Activated CD4-positive, alpha-beta T cell treated with anti-CD3 and anti-CD28 coated beads, Interleukin-2, amount 10 ng/mL, durations not matched to agents 24 days and 14 days (primary cell): ENCODE measurements at places on chromosomes 5 and 9.

GRCh38 chr9:33778700-33779351 lies 16.5 kb upstream of the PRSS3 start:
- peak; percentile 86 for DNase-seq

DNA sequence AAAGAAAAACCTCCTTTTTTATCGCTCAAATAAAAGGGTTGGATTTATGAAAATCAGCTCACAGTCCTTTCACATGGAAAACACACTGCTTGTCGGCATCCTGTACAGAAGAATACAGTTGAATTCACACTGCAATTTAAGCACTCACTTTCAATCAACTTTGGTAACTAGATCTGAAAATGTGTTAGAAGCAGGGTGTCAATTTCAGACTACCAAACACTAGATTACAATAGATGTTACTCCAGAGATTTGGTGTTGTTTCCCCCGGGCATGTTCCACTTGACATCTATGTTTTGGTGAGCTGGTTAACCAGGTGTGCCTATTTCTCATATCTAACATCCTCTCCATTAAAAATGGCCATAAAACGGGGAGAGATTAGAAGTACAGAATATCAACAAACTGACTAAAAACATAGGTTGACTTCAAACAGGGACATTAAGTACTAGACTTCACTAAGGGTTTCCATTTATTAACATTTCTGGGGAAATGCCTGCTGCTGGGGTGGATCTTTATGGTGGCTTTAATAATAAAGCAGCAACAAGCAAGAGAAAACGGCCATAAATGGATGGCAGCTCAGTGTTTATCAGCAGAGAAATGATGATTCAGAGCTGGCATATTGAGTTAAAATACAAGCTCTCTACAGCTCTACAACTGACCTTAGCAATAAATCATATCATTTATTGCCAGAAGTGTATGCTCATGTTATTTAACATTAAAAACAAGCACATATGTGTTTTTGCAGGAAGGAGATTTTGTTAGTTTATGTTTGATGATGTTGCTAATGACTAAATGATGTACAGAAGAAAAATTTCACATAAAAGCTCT lies 158.8 kb downstream of the SLF1 start:
- DNase-seq, result no peak

GRCh38 chr5:174011441-174011840 lies 22.5 kb downstream of the C5orf47 start:
- no peak for DNase-seq

DNA sequence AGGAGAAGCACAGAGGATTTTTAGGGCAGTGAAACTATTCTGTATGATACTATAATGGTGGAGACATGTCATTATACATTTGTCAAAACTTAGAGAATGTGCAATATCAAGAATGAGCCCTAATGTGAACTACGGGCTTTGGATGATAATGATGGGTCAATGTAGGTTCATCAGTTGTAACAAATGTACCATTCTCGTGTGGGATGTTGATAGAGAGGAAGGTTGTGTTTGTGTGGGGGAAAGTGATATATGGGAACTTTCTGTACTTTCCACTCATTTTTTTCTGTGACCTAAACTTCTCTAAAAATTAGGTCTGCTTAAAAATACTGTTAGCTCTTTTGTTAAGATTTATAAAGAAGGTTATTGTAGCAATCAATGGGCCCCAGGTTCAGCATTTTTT lies 138.9 kb downstream of the SPATA31D1 start:
- DNase-seq, result no peak

DNA sequence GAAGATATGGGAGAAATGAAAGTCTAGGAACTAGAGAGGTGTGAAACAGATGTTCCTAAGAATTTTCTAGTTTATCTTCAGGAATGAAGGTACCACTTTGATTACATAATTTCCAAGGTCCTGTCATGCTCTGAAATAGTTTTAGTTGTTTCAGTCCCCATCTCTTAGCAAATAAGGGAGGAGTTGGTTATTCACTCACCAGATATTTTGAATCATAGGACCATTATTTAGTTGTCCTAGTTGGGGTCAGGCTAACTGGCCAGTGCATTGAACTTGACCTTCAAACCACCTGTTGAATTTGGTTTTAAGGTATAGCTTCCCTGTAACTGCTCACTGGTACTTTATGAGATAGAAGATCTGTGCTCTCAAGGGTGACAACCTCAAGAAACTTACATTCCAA lies 53.9 kb upstream of the TNFAIP8 start:
- DNase-seq, result no peak

- no peak for DNase-seq
Measured at GRCh38 chr9:35448496-35448895, 41.4 kb upstream of the RUSC2 start.

DNA sequence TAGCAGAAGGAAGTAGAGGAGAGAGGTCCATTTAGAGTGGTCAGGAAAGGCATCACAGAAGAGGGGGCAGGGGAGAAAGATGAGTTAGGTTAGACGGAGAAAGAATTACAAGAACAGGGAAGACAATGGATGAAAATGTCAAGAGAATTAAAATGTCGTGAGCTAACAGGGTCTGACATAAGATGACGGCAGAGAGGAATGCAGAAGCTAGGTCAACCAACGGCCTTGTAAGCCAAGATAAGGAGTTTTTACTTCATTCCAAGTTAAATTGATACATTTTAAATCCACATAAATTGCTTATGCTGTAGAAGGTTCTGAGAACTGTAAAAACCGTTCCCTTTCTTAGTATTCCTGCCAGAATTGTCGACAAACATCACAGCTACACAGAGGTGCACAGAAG lies 896.9 kb upstream of the DMAC1 start:
- no peak for DNase-seq

DNA sequence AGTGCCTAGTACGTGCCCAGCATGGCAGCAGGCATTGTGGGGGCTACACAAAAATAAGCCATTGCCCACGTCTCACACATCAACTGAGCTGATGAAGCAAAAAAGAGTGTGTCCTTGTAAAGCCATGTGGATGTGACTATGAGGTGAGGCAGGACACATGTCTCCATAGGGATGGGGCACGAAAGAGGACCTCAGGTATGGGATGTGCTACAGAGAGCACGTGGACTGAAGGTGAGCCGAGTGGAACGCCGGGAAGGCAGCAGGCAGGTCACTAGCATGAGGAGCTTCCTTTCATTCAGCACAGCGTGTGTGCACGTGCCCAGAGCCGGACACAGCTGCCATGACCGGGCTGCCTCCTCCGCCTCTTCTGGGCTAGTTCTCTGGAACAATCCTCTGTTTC lies 429.8 kb downstream of the SPOCK1 start:
- DNase-seq, result no peak

GRCh38 chr9:99326917-99327189 lies 104.8 kb downstream of the SEC61B start:
- DNase-seq, result no peak

DNA sequence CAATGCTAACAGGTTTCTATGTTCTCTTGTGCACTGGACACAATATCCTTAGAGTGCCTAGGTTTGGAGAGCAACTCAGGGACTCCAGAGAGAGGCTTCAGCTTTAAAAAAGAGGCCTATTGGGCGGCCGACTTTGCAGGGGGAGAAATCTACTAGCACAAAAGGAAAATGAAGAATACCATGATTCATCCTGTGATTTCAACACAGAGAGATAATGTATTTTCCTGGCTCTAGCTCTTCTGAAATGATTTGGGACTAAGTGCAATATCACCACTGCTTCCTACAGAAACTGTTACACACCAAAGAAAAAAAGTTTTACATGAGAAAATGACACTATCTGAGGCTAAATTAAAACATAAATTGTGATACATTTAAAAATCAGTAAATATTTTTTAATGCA lies 146.1 kb upstream of the TSLP start:
- no peak for DNase-seq

- no peak for DNase-seq
Measured at GRCh38 chr9:13228431-13228830, 51.1 kb downstream of the MPDZ start.

- DNase-seq, result no peak
Measured at GRCh38 chr9:94645901-94646300, 6.6 kb upstream of the FBP1 start.

DNA sequence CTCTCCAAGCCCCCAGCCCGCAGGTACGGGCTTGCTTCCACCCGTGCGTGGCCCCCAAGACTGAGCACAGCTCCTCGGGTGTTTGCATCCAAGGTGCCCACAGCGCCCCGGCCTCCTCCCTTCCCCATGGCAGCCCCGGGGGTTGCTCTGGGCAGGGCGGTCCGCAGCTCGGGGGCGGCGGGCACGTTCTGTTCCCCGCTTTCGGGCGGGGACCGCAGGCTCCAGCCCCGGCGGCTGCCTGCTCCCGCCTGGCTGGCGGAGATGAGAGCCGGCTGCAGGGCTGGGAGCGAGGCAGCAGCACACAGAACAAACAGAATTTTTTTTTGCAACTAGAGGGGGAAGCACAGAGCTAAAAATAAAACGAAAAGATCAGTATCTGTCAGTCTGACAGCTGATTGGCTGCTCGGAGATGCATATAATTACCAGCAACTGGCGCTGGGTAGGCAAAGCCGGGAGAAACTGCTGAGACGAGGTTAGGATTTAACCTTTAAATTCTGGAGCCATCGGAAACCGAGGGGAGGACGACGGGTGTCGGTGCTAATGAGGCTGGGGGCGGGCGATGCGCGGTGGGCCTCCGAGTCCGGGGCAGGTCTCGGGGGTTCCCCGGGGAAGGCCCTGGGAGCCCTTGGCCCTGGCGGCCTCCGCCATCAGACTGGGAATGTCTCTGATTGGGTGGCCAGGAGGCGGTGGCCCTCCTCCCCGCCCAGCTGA lies 142.7 kb upstream of the IER5L start:
- peak; percentile 87 for DNase-seq

DNA sequence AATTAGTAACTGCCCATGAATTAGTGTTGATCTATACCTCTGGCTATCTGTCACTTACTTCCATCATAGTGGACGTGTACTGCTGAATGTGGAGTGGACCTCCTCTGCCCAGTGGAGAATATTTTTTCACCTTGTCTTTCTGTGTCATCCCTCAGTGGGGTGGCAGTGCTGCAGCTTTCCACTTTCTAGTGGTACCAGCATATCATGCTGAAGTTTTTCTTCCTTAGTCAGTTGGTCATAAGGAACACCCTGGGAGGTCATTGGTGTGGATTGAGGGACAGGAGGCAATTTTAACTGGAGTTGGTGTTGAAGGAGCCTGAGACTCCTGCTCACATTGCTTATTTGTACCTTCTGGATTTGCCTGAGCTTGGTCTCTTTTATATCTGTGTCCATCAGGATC lies 151.7 kb upstream of the ANKH start:
- no peak for DNase-seq

DNA sequence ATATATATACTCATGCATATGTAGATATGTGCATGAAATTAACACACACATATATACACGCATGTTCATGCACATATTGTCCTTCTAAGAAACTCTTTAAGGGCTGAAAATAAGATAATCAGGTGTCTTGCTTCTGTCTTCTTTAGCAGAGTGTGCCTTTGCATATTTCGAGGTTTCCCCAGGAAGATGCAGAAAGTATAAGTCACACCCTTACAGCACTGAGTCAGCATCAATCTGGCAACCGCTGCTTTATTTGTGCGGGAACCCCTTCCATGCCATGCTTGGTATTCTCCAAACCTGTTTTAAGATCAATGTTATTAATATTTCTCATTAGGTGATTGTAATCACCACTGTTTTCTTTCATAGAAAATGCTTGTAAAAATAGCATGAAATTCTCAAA lies 557.9 kb downstream of the CAAP1 start:
- no peak for DNase-seq

DNA sequence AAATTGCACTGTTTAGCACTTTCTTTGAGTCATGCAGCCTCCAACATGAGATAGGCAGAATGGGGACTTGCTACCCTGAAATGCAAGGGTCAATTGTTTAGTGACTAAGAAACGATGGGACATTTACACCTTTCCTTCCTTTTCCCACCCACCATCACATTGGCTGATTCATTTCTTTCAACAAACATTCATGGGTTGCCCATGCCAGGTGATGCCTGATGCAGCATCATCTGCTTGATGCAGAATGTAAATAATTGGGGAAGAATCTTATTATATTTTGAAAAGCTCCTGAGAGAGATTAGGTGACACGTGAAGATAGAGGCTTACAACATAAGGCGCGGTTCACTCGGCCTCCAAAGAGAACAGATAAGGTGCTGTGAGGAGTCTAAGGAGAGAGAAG lies 4.5 kb upstream of the TRMT10B start:
- DNase-seq, result no peak

DNA sequence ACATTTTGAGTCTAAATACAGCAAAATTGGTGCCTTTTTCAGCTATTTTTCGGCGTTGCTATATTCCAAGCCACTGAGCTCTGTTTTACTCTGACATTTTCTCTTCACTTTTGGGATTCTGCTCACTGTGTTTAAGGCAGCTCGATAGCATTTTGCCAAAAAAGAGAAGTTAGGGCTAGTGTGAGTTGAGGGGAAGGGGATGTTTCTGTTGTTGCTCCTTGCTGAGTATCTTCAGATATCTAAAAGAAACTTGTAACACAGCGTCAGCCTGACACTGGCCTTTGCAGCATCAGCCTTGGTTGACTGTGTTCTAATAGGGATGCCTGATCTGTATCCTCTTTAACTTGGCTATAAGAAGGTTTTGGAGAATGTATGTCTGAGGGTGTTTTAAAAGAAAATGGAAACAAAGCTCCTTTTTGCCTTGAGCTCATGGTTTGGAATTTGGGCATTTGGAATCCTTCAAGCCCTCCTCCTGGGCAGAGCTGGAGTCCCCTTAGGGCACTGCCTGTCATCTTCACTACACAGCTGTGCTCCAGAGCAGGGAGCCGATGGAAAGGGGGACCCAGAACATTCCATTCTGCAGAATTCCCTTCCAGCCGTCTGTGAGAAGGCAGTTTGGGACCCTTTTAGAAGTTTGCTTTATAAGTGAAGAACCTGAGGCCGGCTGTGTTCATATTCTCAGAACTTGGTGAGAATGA lies 63.0 kb downstream of the EXOSC2 start:
- no peak for DNase-seq

- DNase-seq, result no peak
Measured at GRCh38 chr9:96236854-96237550, 65.0 kb downstream of the HSD17B3 start.

- no peak for DNase-seq
Measured at GRCh38 chr5:37576552-37576951, 197.4 kb downstream of the WDR70 start.

DNA sequence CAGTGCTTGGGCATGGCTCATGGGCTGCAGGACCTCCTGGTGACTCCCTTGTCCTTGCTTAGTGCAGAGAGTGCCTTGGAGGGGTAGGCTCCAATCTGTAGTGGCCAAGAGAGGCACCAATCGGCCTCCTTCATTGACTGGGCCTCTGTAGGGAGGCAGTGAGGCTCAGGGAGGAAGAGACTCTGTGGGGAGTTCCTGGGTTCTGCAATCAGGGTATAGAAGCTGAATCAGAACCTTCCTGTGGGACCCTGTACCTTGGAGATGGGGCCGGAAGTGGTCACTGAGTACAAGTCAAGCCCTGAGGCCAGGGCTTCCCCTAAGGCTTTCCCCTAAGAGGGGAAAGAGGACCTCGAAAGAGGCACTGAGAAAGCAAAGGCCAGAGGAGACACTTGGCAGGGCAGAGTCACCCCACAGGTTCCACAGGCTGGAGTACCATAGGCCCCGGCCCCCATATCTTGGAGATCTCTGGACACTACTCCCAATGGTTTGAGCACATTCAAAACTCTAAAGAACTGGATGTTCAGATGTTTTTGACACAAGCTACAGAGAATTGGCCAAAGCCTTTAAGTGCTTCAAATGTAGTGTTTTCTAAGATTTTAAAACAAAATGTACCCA lies 190.5 kb downstream of the HSPA4 start:
- no peak for DNase-seq
